GM12878 (cell line): ENCODE measurements at places on chromosomes 11 and 22. TPM values are rescaled to one million over a fixed set of nuclear protein-coding genes. Genes with fewer than 3 reads are reported as not detected.

GAL3ST3 gene
- total RNA-seq: not detected in 2 replicates

GRCh38 chr11:7844521-7844920 lies 47.8 kb upstream of the OR5P2 start:
- DNase-seq: no peak

- no peak for DNase-seq
Measured at GRCh38 chr22:45008751-45009605, 827 bp downstream of the PHF21B start.

- no peak for DNase-seq
Measured at GRCh38 chr22:46918197-46918596, 155.7 kb downstream of the TBC1D22A start.

DNA sequence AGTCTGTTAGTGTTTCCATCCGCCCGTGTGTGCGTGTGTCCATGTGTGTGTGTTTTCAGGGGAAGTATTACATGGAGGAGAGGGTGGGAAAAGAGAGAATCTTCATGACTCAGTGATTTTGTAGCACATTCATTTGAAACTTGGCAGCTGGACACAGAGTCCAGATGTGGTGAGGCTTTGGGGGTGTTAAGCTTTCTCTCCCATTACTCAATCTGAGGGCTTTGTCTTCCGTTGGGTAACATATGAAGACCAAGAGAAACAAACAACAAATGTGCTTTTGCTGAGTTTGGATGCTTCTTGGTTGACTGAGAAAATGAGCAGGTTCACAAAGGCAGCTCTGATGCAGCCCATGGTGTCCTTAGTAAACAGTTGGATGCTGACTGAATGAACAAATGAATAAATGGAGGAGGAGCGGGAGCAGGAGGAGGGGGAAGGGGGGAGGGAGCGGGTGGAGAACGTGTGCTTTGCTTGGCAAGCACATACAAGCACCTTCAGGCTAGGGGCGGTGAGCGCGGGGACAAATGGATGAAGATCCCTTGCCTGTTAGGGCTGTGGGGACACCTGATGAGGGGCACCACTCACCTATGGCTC lies 104.3 kb downstream of the ST3GAL4 start:
- no peak for DNase-seq

DNA sequence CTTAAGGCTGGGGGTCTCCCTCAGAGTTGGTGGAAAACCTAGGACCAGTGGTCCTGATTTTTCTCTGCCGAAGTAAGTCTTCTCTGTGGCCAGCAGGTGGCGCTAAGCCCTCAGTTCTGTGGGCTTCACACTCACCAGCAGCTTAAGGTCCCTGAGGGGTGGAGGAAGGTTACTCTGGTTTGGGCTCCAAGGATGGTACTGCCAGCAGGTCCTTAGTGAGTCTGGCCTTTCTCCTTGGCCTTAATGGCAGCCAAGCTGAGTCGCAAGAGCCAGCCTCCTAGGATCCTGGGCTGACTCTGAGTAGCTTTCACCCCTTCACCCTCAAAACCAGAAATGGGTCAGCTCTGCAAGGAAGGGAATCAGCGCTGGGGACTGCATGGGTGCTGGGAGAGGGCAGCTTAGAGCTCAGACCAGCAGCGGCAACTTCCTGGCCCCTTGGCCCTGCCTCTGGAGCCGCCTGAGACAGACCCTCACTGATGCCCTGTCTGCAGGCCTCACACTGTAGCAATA lies 4.4 kb downstream of the KCNJ11 start:
- no peak for DNase-seq

DNA sequence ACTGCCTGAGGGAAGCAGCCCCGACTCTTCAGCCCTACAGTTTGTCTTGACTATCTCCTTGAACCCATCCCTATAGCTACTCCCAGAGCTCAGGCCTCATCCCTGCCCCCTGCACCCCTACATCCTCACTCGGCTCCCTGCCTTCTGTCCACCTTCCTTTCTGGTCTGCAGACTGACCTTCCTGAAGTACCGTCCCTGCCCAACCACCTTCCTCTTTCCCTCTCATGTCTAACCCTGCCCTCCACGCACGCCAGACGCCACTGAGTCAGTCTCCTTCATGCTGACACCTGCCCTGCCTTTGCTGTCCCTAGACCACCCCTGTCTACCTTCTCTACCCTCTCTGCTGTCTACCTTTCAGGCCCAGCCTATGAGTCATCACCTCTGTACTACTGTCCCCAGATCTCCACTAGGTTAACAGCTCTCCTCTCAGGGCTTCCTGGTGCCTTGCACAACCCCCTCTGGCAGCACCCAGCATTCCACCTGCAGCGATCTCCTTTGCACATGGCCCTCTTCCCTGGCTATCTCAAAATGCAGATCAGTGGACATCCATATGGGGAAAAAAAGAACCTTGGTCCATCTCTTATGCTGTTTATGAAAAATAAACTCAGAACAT lies 8.9 kb downstream of the KCTD21 start:
- DNase-seq: no peak

DNA sequence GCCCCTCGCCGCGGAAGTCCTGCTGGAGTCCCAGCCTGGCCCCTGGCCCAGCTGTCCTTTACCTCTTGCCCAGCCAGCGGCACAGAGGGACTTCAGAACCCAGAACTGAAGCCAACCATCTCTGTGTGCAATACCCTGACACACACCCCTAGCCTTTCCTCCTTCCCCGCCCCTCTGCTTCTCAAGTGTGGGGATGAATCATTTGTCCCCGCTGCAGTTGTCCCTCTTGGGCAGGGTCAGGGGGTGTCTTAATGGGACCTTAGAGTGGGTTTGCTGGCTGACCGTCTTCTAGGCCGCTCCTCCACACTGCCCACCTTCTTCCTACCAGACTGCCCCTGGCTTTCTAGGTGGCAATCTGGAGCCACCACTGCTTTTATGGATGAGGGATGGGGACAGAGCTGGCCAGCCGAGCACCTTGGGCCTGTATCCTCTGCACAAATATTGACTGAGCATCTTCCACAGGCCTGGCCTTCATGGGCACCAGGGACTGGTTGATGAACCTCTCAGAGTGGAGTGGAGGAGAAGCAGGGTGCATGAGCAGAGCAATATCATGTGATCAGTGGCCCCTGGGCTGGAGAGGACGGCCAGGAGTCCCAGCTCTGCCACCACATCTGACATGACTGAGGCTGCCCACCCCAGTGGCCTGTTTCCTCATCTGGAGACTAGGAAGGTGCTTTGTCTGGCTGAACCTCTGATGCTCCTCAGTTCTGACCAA lies 668 bp upstream of the CHST1 start:
- DNase-seq: no peak

NLRP10 gene
- total RNA-seq: not detected in 2 replicates

HEPHL1 gene
- total RNA-seq: not detected in 2 replicates

DENND6B gene
- total RNA-seq: 11.2 TPM in 2 replicates

- peak; percentile 70 for DNase-seq
Measured at GRCh38 chr11:119318240-119319135, 1.6 kb upstream of the MCAM start.

SYCE3 gene
- not detected in 2 replicates for total RNA-seq

DNA sequence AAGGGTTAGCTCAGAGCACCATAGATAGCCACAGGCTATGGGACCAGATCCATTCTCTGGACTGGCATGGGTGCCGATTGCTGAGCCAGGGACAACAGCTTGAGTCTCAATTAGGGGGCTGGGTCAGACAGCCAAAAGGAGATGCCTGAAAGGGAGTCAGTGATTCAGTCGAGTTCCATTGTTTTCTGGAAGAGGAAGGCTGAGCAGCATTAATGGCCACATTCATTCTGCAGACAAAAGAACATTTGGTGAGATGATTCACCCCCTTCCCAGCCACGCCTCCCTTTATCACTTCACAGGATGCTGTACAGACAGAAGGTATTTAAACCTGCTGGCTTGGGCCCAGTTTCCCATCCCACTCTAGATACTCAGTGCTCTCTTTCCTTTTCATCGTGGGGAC lies 131.9 kb downstream of the ADAMTS15 start:
- no peak for DNase-seq

KCNA4 gene
- not detected in 2 replicates for total RNA-seq
